ENCODE measurements at places on chromosomes 4 and X.

DNA sequence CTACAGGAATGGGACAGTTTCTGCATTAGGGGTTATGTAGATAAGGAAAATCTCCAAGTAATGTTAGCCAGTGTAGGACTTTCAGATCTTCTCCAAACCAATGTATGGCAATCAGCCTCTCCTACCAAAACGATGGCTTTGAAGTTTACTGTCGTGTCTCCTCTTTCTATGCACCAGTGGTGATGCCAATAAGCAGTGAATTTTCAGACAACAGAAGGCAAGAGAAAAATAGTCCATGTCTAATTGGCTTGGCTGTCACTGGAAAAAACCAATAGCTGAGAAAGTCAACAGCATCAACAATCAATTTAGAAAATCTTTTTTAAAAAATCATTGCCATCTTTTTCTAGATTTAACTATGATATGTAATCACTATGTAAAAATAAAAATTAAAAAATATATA lies 35.0 kb downstream of the LIMCH1 start:
- no peak for DNase-seq

DNA sequence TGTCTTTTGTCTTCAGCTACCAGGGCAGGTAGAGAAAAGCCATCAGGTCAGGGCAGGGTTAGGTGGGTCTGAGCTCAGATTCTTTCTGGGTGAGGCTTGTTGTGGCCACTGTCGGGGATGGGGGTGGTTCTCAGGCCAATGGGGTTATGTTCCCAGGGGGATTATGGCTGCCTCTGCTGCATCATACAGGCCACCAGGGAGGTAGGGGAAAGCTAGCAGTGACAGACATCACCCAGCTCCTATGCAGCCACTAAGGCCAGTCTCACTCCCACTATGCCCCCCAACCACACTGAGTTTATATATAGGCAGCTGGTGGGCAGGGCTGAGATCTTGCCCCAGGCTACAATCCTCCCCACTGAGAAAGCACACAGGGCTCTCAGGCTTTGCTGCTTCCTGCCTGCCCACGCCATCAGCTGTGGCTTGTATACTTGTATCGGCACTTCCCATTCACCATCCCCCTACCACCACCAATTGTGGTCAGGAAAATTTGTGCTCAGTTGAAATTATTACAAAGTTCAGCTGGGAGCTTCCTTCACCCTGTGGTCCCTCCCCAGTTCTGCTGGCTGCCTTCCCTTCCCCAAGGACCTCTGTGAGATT lies 72.6 kb upstream of the PTPN13 start:
- no peak for DNase-seq

GRCh38 chr4:98710831-98711230 lies 52.4 kb upstream of the TSPAN5 start:
- DNase-seq = no peak

DNA sequence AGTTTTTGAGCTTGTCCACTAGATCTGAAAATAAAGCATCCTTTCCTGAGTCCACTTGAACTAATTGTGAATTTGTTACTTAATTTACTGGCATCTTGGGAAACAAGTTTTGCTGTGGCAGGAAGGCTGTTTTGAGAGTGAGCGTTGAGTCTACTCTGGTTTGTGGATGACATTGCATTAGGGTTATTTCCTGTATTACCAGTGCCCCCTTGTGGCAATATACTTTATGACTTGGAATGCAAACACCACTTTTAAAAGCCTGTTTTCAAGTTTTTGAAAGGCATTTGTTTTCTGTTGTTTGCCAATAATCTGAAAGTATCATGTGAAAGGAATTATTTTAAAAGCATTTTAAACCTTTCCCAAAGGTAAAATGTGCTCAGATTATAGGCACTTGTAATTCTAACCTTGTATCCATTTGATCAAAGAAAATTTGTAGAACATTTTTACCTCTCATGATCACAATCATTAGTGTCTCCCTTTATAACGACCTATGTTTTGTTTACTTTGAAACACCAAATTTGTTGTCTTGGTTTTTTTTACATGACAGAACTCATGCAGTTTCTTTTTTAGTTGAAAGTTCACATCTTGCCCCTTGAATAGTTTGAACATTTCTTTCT lies 18.0 kb upstream of the CYP2U1 start:
- DNase-seq = peak; percentile 64

DNA sequence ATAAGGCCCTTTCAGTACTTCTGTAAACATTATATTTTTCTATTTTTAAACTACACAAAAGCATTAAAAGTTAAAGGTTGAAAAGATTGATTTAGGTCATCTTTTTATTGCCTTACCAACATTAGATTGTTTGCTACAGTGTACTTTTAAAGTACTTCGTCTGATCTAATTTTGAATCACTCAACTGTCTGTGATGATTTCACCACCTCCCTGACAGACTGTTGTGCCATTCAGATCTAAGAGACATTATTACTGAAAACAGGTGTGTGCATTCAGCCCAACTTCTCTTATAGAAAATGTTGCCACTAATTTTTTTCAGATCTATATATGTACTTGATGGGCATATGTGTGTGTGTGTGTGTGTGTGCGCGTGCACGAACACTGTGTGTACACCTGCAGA lies 39.3 kb downstream of the GASK1B start:
- DNase-seq = no peak

DNA sequence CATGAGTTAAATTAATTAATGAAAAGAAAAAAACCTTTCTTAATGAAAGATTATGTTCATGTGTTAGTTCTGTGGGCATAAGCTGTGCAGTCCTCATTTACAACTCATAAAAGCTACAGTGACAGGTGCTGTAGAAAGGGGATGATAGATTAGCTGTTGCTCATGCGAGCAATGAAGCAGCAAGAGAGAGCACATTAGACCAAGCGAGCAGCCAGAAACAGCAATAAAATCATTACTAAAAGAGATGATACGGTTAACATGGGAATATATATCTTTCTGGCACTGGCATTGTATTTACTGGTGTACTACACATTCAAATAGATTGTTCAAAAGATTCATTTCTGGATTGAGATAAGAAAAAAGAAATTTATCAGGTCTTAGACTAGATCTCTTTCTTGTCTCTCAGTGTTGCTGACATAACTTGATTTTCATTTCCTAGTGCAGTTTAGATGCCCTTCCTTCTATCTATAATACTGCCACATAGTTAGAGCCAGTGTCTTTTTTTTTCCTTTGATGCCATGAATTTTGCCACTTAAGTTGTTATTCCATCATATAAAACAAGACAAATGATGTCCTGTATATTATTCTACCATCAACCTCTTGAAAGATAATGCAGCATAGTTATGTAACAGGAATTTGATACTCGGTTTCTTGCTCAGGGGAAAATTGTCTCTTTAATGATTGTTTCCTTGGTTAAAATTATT lies 164.6 kb downstream of the BANK1 start:
- no peak for DNase-seq

DNA sequence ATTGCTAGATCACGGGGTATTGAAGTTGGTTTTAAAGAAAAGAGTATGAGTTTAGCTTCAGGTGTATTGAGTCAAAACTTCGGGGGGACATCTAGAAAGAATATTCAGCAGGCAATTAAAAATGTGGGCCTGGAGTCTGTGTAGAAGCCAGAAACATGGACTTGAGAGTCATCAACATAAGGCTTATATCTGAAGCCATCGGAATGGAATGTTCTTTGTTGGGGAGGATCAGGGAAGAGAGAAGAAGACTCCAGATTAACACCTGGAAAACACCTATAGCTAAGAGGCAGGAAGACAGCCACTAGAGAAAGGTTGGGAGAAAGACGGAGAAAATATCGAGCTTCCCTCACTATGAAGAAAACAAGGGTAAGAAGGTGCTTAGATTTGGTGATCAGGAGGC lies 69.5 kb downstream of the BEND2 start:
- DNase-seq = no peak

GRCh38 chrX:41621222-41621723 lies 67.5 kb upstream of the GPR34 start:
- DNase-seq = no peak

GRCh38 chr4:4532371-4533154 lies 9.3 kb downstream of the STX18 start:
- DNase-seq = no peak

GRCh38 chrX:20681683-20682082 lies 415.0 kb upstream of the RPS6KA3 start:
- DNase-seq = no peak

- no peak for DNase-seq
Observed at GRCh38 chr4:53019485-53020382, 157.6 kb downstream of the RASL11B start.

DNA sequence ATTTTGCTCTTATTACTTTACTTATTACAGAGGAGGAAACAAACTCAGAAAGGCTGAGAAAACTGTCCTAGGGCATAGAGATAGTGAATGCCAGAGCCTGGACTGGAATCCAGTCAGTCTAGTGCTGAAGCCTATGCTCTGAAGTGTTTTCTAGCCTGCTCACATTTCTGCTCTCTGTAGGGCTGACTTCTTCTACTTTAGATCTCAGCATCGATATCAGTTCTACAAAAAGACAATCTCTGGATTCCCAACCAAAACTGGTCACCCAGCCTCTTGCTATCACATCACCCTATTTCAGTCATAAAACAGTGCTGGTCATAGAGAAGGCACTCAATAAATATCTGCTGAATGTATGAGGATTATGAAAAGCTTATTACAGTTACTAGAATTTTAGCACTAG lies 87.2 kb downstream of the FAM13A start:
- no peak for DNase-seq

DNA sequence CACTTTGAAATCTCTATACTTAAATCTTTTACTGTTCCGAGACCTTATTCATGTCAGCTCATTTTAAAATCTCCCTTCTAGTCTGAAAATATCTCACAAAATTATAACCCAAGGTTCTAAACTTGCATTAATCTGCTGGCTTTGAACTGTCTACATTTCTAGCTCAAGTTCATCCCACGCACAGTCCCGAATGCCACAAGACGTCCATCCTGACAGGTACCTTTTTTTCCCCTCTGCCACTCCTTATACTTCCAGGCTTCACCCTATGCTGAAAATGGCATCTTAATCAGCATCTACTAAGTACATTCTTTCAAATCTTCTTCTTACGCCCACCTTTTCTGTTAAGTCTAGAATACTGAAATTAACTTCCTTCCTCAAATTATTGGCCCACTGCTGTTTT lies 259.2 kb upstream of the GALNTL6 start:
- DNase-seq = no peak

DNA sequence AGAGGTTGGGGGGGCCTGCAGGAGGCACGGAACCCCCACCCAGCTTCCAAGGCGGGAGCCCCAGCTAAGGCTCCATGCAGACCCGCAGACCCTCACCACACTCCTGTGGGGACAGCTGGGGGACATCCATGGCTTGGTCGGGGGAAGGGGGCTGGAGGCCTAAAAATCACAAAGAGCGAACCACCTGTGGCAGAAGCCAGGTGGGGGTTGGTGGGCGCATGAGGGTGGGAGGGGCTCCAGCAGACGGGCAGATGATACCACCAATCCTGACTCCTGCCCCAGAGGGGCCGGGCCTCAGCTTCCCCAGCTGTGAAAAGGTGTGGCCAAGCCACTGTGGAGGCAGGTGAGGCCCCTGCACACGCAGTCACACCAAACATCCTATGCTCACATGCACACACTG lies 111.6 kb downstream of the FAM53A start:
- DNase-seq = no peak

GRCh38 chr4:3718462-3718861 lies 47.7 kb upstream of the ADRA2C start:
- no peak for DNase-seq

DNA sequence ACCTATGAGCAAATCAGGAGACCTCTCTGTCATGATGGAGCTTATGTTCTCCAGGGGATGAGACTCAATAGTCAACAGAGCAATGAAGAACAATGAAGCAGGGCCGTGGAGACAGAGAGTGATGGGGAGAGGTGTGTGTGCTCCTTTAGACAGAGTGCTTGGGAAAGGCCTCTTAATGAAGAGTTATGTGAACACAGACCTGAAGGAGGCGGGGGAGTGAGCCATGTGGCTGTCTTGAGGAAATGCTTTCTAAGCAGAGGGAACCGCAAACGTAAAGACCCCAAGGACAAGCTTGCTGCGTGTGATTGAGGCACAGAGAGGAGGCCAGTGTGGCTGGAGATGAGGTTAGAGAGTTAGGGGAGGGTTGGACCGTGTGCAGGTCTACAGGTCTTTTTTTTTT lies 53.1 kb downstream of the CHRNA9 start:
- DNase-seq = no peak

GRCh38 chr4:187064033-187064432 lies 340.4 kb upstream of the FAT1 start:
- no peak for DNase-seq

- DNase-seq = no peak
Observed at GRCh38 chrX:137212078-137212632, 178.4 kb upstream of the GPR101 start.

DNA sequence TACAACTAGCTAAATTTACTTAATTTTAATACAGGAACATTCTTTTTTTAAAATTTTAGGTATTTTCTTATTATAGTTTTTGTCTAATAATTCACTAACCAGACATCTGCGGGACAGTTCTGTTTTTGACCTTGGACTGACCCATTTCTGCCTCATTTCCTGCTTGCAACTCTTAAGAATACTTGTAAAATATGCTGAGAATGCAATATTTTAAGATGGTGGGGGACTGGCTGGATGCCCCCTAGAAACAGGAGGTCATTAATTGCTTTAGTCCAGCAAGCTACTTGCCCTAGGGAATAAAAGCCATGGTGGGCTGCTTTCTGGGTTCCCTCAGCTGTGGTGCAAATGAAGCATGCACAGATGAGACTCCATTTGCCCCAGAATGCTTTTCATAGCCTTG lies 2348.4 kb downstream of the PCDH7 start:
- DNase-seq = no peak

DNA sequence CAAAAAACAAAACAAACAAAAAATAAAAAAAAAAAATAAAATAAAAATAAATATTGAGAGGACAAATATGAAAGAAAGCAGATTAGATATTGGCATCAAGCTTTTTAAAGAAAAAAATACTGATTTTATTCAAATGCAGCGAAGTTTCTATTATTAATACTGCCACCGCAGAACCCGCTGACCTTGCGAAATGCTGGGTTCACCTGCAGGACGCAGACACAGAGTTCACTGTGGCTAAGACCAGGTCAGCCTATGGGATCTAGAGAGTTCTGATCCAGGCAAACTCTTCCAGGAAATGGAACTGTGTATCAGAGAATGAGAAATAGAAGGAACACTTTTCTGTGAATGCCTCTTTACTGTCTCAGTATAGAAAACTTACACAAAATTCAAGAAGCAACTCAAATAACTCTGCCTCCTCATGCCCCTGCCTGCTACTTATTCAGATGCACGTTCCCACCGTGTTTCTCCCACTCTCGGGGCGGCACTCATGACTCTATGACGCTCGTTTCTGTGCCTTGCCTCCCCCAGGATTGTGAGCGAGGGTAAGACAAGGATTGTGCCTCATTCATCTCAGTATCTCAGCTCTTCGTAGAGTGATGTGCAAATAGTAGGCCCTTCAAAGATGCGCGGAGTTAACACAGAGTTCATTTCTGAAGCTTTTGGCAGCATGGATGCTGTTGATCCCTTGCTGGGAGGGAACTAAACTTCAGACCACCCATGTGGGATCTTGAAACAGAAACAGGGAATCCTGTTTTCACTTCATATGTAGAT lies 44.1 kb upstream of the TLR3 start:
- no peak for DNase-seq

GRCh38 chr4:158823461-158823873 lies 54.6 kb downstream of the FNIP2 start:
- no peak for DNase-seq

GRCh38 chr4:71229477-71230270 lies 109.1 kb upstream of the SLC4A4 start:
- peak; percentile 16 for DNase-seq
